ENCODE measurements at places on chromosomes 4 and X. TPM values are rescaled to one million over a fixed set of nuclear protein-coding genes. Genes with fewer than 3 reads are reported as not detected.

The MXD4 gene
- total RNA-seq: 10.1 TPM

DNA sequence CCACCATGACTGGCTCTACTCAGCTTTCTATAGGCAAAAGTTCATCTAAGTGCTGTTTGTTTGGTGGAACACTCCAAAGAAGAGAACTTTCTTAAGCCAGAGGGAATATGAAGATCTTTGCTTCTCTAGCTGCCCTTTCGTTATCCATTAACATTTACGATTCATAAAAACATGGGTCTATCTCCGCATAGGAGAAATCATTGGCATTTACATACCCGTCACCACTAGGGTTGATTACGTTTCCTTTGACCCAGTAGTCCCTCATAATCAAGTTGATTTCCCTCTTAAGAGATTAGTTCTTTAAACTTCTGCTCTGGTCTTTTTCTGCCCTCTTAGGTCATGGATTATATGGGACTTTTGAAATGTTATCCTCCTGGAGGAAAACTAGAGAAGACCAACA, 57.5 kb downstream of the PTCHD1 start:
- H3K27me3 ChIP-seq: no peaks in the 10 kb centered on the region
- no peaks in the 10 kb centered on the region for H3K4me1 ChIP-seq
- DNase-seq: no peak
- no peak overlapping the region for H3K4me3 ChIP-seq

- no peaks in the 10 kb centered on the region for H3K27me3 ChIP-seq
- peak overlapping the region; percentile 84 for H3K4me3 ChIP-seq
- H3K27ac ChIP-seq: no peak overlapping the region
- no peaks in the 10 kb centered on the region for H3K36me3 ChIP-seq
- H3K4me1 ChIP-seq: peaks cover 24% of the 10 kb centered on the region
Observed at GRCh38 chr4:184344435-184344834, 126.8 kb upstream of the ENPP6 start.

- no peak overlapping the region for H3K4me3 ChIP-seq
- peaks cover 18% of the 10 kb centered on the region for H3K36me3 ChIP-seq
- H3K27ac ChIP-seq: no peak overlapping the region
- peaks cover 10% of the 10 kb centered on the region for H3K4me1 ChIP-seq
- DNase-seq: peak; percentile 0
Observed at GRCh38 chrX:118603981-118604380, 108.4 kb downstream of the DOCK11 start.

DNA sequence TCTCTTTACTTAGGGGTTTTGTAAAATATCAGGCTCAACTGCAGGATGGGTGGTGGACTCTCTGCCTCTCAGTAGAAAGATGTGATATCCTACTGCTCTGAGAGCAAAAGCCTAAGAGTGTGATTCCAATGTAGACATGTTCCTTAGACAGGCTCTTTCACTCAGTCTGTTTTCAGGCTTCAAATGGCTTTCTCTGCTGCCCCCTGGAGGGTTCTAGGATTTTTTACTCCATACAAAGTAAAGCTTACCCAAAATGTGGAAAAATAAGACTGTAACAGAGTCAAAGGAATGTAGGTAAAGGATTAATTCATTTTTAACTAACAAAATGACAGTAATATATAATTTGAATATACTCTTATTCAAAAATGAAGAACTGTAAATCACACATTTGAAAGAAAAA, 32.1 kb downstream of the ZGRF1 start:
- H3K4me3 ChIP-seq: no peak overlapping the region
- peak; percentile 9 for DNase-seq
- H3K27me3 ChIP-seq: no peaks in the 10 kb centered on the region
- H3K36me3 ChIP-seq: peaks cover 6% of the 10 kb centered on the region

All from activated T-helper 1 cell treated with anti-CD3 and anti-CD28 coated beads, Interleukin-12 subunit alpha, Interleukin-12 subunit beta, Interleukin-2, Interleukin-4 antibody, amounts not matched to agents 30 ng/mL and 10 ng/mL and 1 ng/mL, durations not matched to agents 14 hours and 24 hours and 36 hours (primary cell).